ENCODE measurements at places on chromosomes 1 and 21. TPM values are rescaled to one million over a fixed set of nuclear protein-coding genes. Genes with fewer than 3 reads are reported as not detected.

- no peak for DNase-seq
These were observed 16.1 kb upstream of the LRRC3 start for GRCh38 chr21:44439211-44439600.

DNA sequence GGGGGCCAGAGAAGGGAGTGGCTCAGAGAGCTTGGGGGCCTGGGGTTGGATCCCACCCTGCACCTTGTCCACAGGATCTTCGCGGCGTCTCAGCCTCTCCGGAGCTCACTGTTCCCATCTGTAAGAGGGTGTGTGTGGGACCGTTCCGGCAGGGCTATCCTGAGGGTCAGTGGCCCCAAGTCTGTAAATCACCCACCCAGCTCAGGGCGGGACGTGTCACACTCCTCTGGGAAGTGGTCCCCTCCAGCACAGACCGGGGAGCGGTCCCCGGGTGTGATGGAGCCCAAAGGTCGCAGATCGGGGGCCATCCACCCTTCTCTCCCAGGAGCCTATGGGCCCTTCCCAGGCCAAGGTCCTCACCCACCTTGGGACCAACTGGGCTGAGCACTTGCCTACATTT lies 40.0 kb downstream of the KCNAB2 start:
- no peak for DNase-seq

- no peak for DNase-seq
These were observed 5.9 kb upstream of the ATXN7L2 start for GRCh38 chr1:109477821-109478220.

DNA sequence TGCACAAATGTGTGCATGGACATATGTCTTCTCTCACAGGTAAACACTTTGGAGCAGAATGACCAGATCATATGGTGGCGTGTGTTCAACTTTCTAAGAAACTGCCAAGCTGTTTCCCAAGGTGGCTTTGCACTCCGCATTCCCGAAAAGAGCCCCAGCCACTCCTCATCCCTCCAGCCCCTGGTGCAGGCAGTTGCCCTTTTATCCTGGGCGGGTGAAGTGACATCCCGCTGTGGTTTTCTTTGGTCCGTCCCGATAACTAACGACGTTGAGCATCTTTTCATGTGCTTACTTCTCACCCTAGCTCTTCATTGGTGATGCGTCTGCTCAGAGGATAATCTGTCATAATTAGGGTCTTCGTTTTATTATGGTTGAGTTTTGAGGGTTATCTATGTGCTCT lies 612.5 kb downstream of the MATN1 start:
- DNase-seq, result no peak

The MYCL gene
- total RNA-seq, result 1.0 TPM

DNA sequence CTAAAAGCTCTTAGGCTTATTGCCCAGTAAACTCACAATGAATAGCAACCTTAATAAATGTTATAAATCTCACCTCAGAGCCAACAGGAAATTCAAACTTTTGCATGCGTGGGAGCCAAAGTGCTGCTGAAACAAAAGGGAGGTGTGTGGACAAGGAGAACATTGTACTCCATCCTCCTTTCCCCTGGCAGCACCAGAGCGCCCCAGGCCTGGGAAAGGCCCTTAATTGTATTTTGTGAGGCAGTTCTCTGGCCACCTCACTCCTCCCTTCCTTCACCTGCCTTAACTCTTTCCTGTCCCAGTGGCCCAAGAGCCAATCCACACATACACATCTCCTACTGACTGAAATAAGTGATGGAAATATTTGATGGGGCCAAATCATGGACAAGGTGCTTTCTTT lies 648.5 kb downstream of the LMO4 start:
- DNase-seq, result no peak

DNA sequence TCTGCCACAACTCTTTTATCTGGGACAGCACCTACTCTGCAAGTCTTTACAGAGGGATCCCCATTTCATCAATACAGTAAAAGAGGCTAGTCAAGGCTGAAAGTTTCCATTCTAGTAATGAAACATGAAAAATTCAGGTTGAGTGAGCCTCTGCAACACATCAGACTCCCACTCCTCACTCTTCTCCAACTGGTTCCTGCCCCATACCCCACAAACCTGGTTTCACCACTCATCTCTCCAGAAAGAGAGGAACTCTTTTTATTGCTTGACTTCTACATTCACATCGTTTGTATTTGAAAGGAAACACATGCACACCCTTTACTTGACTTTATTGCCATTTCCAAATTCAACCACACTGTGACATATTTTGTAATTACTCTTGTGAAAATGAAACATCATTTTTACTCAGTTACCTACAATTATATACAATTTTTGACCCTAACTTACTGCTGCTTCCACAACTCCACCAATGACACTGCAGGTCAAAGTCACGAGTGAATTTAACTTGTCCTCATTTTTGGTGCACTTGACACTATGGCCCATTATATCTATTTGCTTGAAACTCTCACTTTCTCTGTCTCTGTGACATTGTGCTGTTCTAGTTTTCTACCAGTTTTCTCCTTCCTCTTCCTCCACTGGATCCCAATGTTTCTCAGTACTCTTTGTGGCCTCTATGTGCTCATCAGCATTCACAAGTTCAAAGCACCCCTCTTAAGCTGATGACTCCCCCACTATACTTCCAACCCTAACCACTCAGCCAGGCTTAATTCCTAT lies 8.0 kb downstream of the STX6 start:
- DNase-seq, result no peak
